ENCODE measurements at places on chromosomes 4 and X.

DNA sequence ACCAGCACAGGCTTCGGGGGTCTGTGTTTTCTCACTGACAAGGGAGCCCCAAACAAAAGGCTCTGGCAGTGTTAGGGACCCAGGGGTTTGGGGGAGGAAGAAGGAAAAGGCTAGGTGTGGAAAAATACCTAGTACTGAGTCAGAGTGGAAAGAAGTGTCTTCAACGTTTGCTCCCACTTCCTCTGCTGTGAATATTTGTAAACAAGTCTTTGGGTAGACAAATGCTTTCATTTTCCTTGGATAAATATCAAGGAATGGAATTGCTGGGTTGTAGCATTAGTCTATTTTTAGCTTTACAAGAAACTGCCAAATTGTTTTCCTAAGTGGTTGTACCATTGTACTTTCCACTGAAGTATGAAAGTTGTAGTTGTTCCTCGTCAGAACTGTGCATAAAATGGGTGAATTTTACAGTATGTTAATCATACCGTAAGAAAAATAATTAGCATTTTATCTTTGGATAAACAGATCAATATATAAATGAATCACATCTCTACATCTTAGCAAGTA lies 17.4 kb downstream of the COL4A5 start:
- DNase-seq: no peak

GRCh38 chr4:138190452-138190858 lies 51.7 kb downstream of the SLC7A11 start:
- no peak for DNase-seq

DNA sequence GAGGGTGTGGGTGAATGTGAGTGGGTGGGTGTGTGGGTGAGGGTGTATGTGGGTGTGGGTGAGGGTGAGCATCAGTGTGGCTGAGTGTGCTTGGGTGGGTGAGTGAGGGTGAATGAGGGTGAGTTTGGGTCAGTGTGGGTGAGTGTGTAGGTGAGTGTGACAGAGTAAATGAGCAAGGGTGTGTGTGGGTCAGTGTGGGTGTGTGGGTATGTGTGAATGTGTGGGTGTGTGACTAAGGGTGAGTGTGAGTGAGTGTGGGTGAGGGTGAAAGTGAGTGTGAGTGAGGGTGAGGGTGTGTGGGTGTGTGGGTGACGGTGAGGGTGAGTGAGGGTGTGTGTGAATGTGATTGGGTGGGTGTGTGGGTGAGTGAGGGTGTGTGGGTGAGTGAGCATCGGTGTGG lies 1676.7 kb upstream of the TENM3 start:
- no peak for DNase-seq

GRCh38 chr4:139940600-139940999 lies 213.4 kb downstream of the MAML3 start:
- DNase-seq: no peak

- DNase-seq: no peak
Observed at GRCh38 chrX:71095033-71095432, 618 bp upstream of the FOXO4 start.

DNA sequence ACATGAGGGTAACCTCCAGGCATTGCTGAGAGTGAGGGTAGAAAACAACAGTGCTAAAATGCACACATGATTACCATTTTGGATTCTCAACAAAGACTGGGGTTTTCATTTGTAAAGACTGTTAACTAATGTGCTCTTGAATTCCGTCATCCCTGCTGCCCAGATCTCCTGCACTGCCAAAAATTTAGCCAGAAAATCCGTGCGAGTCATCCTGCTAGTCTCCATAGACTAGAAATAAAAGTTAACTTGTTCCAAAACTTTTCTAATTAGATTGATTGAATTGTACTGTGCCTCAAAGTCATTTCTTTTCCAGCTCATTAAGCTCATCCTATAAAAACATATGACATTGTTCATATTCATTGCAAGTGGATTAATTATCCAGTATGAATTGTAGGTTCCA lies 99.8 kb downstream of the ARSF start:
- DNase-seq: no peak

- DNase-seq: no peak
Observed at GRCh38 chr4:71559957-71560571, 221.2 kb downstream of the SLC4A4 start.

DNA sequence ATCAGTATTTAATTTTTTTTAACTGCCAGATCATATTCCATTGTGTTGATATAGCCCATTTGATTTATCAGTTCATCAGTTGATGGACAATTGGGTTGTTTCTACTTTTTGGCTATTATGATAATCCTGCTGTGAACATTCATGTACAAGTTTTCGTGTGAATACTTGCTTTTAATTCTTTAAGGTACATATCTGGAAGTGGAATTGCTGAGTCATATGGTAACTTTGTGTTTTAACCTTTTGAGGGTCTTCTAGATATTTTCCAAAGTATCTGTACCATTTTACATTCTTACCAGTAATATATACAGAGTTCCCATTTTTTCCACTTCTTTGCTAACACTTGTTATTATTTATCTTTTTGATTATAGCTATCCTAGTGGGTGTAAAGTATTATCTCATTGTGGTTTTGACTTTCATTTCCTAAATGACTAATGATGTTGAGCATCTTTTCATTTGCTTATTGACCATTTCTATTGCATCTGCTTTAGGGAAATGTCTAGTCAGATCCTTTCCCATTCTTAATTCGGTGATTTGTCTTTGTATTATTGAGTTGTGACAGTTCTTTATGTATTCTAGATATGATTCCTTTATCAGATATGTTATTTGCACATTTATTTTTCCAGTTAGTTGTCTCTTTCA lies 75.2 kb upstream of the NUDT6 start:
- DNase-seq: no peak

DNA sequence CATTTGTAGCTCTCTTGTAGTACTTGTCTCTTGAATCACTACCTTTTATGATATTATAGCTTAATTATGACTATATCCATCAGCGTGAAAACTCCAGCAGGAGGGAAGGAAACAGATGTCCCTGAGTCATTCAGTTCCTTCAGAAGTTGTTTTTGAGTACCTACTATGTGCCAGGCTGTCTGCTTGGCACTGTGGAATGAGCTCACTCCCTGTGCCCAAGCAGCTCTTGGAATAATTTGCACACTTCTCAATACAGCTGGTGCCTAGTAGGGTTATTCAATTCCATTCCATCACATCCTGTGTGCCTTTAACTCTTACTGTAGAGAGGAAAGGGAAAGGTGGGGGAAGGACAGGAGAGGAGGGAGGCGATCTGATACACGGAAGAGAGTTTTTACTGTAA lies 77.1 kb downstream of the NFKB1 start:
- DNase-seq: no peak

DNA sequence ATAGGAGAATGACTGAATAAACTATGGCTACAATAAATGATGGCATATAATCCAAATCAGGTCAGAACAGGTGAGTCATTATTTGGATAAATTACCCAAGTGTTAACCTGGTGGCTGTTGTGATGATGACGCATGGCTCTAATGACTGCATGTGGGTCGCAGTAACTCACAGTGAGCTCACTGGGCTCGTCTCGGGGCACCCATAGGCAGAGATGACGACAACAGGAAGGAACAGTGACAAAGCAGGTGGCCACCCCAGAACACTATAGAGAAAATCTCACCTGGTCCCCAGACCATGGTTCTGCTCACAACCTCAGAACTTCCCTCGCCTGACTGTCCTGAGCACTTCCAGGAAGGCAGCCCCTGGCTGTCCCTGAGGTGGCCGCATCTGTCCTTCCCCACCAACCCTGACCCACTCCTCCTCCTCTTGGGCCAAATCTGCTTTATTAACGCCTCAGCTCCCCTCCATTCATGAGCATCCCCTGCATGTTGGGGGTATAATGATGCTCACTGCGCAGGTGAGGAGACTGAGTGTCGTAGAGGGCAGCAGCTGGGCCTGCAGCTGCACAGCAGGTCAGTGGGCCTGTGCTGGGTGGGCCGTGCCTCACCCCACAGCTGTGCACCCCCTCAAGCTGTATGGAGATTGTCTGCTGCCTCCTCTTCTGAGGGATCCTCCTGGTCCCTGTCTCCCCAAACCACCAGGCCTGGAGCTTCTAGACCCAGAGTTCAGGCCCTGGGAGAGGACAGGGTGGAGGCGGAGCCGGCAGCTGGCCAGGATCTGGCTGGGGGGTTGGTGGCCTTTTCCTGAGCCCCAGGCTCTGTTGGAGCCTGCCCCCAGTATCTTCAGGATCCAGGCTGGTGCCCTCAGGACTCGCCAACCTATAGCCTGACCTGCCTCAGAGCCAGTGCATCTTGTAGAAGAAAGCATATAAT lies 30.9 kb upstream of the FAM156A start:
- DNase-seq: no peak

GRCh38 chrX:3962511-3963311 lies 249.3 kb upstream of the PRKX start:
- DNase-seq: no peak

GRCh38 chr4:172104539-172104938 lies 291.3 kb downstream of the GALNTL6 start:
- no peak for DNase-seq

GRCh38 chr4:138086611-138087041 lies 155.5 kb downstream of the SLC7A11 start:
- no peak for DNase-seq

DNA sequence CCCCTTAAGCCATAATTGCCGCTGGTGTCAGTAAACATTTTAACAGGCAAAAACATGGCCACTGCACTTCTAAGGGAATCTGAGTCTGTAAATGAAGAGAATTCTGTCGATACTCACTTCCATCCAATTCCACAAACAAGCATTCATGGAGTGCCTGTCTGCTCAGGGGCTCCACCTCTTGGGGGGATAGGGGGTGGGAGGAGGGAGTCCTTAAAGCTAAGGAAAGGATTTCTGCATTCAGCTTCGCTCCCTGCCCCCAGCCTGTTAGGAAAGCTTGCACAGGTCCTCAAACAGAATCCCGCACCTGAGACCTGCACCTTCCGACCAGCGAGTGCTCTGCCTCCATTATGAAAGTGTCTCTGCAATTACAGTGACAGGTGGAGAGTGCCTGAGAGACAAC lies 130.2 kb upstream of the KIT start:
- DNase-seq: no peak

GRCh38 chrX:42109428-42109827 lies 186.1 kb upstream of the CASK start:
- no peak for DNase-seq

DNA sequence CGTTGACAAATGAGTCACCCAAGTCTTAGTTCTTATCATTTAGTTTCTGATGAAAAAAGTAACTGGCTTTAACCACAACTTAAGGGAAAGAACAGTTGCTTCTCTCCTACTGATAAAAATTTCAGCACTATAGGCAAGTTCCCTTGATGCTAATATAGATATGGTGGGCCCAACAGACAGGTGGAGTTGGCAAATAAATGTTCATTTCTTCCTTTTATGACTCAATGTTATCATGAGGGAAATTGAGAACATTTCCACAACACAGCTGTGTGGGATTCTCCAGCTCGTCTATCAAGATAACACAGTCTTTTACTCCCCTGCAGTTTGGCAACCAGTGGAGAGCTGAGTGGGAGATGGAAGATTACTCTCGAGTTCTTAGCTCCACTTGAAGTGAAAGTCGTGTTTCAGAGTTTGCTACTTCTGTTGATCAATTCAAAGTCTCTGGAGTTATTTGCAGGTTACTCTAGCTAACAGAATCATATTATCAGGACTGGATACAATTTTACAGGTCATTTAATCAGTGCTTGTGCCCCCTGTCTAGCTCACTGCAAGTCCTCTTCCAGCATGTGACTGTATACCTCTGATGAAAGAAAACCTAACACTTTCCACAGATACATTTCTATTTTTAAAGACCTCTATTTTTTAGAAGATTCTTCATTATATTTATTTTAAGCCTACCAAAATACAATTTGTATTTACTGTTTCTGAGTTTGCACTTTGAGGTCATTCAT lies 270.6 kb upstream of the GK2 start:
- no peak for DNase-seq

GRCh38 chr4:73244945-73245601 lies 13.5 kb downstream of the ANKRD17 start:
- no peak for DNase-seq

Data from pancreas (tissue), 10 donors.